ENCODE measurements at places on chromosomes 4 and X.

GRCh38 chrX:28609917-28610613 lies 22.8 kb downstream of the IL1RAPL1 start:
- DNase-seq: no peak

GRCh38 chr4:122285285-122285684 lies 93.5 kb upstream of the ADAD1 start:
- no peak for DNase-seq

- no peak for DNase-seq
Observed at GRCh38 chr4:16031546-16032395, 52.1 kb downstream of the PROM1 start.

DNA sequence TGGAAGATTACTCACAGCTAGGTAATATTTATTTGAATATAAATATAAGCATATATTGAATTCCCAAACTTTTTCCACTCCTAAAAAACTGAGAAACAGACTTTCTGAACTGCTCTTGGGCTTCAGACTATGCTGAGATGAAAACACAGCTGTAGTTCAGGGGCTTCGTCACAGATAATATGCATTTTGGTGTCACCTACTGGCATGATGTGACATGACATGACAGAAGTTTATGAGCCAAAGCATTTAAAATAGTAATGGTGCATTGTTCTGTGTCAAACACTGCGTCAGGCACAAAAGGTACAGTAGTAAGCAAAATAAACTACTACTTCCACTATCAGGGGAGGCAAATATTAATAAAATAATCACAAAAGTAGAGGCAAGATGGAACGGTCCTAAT lies 171.3 kb downstream of the BTC start:
- DNase-seq: no peak

GRCh38 chr4:52102587-52102986 lies 51.5 kb downstream of the SPATA18 start:
- DNase-seq: no peak

Measured in immature natural killer cell (primary cell).